ENCODE measurements at places on chromosomes 3 and 15.

DNA sequence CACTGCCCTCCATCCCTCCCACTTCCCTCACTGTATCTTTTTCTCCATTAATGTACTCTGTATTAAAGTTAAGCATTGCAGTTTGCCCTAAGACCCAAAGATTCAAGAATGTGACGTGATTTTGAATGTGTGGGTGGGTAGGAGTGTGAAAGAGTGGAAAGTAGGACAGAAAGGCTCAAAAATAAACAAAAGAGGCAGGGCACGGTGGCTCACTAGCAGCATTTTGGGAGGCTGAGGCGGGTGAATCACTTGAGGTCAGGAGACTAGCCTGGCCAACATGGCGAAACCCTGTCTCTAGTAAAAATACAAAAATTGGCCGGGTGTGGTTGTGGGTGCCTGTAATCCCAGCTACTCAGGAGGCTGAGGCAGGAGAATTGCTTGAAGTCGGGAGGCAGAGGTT, 18.4 kb downstream of the TFRC start:
- no peak for DNase-seq

DNA sequence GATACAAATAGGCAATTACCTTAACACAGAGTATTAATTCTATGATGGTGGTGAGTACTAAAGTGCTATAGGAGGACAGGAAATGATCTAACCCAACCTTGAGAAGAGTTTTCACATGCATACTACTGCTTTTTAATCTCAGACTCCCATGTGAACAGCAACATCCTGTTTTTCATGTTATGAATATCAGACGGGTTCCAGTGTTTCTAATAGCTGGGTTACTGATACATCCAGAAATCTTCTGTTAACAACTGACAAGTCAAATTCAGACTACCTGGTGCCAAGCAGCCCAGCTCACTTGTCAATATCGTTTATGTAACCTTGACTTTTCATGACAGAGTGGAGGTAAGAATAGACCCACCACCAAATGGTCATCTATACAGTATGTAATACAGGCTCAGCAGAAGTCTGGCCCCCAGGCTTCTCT, 220.2 kb upstream of the COL8A1 start:
- no peak for DNase-seq

DNA sequence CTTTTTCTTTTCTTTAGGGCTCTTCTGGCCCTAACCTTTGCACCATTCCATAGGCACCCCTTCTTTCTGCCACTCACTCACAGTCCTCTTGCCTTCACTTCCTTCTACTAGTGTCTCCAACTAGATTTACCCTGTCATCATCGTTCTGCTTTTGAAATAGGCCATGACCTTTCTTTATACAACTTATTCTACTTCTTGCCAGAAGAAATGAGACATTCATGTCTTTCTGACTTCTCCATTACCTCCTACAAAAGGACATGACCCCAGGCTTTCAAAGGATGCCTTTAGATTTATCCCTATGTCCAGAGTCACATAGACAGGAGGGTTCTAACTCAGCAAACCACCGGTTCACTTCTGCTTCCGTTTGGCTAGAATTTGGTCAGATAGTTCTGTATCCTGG, 336.4 kb upstream of the LRRFIP2 start:
- no peak for DNase-seq

DNA sequence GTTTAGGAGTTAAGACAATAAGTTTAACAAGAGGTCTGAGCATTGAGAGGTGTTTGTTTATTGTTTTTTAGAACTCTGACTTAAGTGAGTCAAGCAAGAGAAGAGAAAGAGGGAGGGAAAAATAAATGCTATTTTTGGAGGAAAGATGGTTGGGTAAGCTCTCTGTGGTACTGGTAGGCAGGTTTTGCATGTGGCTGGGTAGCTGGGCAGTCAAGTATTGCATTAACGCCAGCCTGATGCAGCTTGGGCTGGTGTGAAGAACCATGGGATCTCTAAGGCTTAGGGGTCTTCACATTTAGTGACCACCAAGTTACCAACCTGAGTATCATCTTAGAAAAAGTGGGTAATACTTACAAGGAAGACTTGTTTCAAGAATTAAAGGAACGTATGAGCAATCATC, 534.5 kb upstream of the SEMA6D start:
- DNase-seq, result no peak

Measured in NCI-H1417 (cell line).